ENCODE measurements at places on chromosomes 2 and 18. TPM values are rescaled to one million over a fixed set of nuclear protein-coding genes. Genes with fewer than 3 reads are reported as not detected.

DNA sequence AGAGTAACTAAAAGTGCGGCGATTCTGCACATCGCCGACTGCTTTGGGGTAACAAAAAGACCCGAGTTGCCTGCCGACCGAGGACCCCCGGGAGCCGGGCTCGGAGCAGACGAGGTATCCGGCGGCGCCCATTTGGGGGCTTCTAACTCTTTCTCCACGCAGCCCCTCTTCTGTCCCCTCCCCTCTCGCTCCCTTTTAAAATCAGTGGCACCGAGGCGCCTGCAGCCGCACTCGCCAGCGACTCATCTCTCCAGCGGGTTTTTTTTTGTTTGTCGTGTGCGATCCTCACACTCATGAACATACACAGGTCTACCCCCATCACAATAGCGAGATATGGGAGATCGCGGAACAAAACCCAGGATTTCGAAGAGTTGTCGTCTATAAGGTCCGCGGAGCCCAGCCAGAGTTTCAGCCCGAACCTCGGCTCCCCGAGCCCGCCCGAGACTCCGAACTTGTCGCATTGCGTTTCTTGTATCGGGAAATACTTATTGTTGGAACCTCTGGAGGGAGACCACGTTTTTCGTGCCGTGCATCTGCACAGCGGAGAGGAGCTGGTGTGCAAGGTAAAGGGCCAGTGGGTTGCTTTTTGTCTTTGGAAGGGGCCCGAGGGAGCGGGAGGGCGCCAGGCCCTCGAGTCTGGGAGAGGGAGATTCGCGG is 1.4 kb downstream of the TRIB2 start:
- DNase-seq = peak; percentile 36

Gene MEP1B
- 2.6 TPM for total RNA-seq

Gene BMP10
- 0.48 TPM for total RNA-seq

Gene POTEF
- total RNA-seq = 0.48 TPM

Gene REG3A
- 3.6 TPM for total RNA-seq

GRCh38 chr2:237059155-237059875 is 26.4 kb upstream of the COPS8 start:
- DNase-seq = no peak

Gene MSH6
- 38.5 TPM for total RNA-seq

Gene ITGA6
- 107 TPM for total RNA-seq

DNA sequence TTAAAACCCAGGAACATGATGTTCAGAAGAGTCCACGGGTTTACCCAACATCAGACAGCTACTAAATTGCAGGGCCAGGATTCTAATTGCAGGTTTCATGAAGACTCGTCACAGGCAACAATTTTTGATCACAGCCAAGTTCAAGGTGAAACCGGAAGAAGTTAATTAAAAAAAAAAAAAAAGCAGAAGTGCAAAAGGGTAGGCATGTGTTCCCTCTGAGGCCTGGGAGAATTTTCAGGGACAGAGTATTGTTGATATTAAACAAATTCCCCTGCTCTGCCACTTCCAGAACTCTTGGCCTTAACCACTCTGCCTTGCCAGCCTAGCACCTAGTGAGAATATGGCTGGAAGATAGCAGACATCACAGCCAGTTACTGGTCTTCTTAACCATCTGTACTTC is 99.4 kb upstream of the TRIB2 start:
- DNase-seq = no peak

Gene CFAP221
- 20.7 TPM for total RNA-seq

DNA sequence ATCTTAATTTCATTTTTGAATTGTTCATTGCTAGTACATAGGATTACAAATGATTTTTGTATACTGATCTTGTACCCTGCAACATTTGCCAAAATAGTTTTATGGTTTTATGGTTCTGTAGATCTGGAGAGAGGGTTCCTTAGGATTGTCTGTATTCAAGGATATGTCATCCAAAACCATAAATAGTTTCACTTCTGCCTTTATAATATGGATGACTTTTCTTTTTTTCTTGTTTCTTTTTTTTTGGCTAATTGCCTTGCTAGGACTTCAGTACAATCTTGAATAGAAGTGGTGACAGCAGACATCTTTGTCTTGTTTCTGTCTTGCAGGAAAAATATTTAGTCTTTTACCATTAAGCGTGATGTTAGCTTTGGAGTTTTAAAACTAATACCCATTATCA is 383.9 kb upstream of the HS6ST1 start:
- no peak for DNase-seq

DNA sequence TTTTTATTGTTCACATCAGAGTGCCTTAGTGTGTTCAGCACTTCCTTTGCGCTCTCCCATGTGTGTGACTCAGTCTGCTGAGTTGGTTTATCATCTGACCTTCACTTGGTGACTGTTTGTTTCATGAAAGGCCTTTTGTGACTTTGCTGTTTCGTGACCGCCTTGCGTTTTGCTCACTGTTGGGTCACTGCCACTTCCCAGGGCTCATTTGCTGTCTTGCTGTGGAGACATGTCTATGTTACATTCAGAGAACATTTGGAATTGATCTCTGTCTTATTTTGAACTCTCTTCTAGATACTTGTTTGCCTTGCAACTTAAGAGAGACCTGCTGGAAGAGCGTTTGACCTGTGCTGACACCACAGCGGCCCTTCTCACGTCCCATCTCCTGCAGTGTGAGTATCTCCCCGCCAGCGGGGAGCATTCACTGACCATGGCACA is 54.7 kb downstream of the FARP2 start:
- no peak for DNase-seq

Gene SGPP2
- 1.2 TPM for total RNA-seq

GRCh38 chr18:32326450-32327308 is 136.8 kb downstream of the MEP1B start:
- DNase-seq = peak; percentile 25

Gene COL4A4
- 0.72 TPM for total RNA-seq

- DNase-seq = no peak
These were observed 107.1 kb upstream of the ST3GAL5 start for GRCh38 chr2:85995648-85996529.

DNA sequence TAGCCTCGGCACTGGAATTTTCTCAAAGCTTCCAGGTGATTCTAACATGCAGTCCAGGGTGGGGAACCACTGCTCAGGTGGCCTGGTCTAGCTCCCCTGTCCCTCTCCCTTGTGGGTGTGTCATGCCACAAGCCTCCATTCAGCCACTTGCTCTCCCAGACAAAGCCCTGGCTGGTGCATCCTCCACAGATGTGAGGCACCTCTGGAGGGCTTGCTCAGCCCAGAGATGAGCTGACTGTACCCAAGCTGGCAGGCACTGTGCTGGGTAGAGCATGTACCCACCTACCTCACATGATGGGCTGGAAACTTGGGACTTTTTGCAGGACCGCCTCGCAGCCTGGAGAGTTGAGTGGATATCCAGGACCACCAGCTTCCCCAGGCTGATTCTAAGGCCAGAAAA is 88.1 kb downstream of the ZBTB7C start:
- no peak for DNase-seq

Gene GPR45
- not detected for total RNA-seq

Gene IL36A
- total RNA-seq = not detected

Gene RMDN2
- 31.8 TPM for total RNA-seq

Gene FRZB
- 3.9 TPM for total RNA-seq

Gene SMYD1
- total RNA-seq = 0.72 TPM

DNA sequence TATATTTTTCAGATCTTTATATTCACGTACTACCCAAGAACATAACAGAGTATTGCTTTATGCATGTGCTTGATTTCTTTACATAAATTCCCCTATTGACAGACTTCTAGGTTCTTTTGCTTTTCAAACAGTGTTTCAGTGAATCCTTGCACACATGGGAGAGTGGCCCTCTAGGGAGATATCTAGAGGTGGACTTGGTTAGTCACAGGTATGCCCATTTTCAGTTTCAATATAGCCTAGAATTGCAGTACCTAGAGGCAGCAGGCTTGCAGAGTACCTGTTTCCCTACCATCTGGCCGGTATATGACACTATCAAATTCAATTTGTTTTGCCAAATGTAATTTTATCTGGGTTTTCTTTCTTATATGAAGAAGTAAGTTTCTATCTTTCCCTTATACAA is 36.8 kb downstream of the EML6 start:
- no peak for DNase-seq

Gene RBBP8
- 27.4 TPM for total RNA-seq

DNA sequence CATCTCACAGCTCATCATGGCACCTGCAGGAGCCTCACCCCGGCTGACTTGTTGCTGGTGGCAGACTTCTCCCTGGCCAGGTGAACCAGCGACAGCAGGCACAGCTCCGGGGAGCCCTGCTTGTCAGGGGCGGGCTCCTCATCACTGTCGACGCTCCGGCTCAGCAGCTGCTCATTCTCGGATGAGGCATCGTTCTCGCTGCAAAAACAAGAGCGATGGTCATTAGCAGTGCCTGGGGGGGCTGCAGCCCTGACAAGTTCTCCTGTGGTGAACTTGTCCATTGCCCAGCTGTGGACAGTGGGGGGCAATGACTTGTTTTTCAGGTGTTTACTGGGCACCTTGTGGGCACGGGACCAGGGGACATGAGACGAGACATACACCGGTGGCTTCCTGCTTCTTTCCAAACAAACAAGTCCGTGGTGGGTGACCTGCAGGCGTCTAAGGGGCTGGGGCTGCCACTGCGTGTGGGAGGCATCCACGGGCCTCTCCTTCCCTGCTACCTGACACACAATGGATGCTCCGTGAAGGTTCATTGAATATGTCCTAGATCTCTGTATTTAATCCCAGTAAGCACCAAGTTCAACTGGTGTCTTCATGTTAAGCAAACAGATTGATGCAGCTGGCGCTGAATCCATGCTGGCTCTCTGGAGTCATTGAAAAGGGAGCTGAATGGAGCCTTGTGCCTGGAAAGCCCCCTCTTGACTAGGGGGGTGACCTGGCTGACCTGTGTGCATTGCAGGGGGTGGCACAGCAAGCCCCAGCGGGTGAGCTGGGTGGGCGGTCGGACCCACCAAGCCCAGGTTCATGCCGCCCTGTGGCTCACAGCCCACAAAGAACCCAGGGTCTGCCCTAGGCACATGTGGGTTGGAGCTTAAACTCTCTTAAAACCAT is 81.0 kb downstream of the EDAR start:
- DNase-seq = no peak

DNA sequence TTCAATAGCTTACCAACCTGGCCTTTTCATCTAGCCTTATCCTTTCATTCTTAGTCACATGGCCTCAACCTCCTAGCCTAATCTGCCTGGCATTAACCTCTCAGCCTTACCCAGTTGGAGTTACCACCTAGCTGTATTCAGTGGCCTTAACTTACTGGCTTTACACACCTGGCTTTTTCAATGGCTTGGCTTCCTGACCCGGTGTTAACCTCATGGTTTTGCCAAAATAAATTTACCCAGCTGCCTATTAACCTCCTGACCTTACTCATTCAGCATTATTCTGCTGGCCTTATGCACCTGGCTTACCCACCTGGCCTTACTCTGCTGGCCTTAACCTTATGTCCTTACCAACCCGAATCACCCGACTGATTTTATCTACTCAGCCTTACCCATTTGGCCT is 135.5 kb upstream of the ZSWIM2 start:
- no peak for DNase-seq

DNA sequence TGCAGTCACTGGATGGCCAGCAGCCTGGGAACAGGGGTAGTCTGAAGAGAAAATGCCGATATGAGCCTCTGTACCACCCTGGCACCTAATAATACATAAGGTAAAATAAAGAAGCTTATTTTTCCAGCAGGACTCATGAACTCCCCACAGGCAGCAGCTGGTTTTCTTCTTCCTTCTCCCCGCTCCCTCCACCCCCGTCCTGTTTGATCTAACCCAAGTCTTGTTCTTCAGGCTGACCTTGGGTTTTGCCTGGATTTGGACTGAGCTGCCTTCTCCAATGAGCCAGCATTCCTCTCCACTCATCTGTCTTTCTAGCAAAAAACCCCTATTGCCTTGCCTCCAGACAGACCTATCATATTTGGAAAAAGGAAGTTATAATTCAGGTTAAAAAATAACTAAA is 111.8 kb downstream of the CELF4 start:
- DNase-seq = peak; percentile 96

- no peak for DNase-seq
These were observed 116.5 kb downstream of the GALR1 start for GRCh38 chr18:77366067-77366719.

GRCh38 chr2:62473246-62473827 is 32.7 kb downstream of the TMEM17 start:
- no peak for DNase-seq

DNA sequence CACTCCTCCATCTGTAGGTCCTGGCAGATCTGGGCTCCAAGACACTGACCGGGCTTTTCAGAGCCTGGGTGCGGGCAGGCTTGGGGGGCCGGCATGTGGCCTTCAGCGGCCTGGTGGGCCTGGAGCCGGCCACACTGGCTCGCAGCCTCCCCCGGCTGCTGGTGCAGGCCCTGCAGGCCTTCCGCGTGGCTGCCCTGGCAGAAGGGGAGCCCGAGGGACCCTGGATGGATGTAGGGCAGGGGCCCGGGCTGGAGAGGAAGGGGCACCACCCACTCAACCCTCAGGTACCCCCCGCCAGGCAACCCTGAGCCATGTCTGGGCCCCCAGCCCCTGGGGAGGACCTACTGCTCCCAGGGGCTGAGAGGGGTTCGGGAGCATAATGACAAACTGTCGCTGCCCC is 761 bp upstream of the CHRND start:
- DNase-seq = no peak

Gene UNC80
- total RNA-seq = 4.6 TPM

DNA sequence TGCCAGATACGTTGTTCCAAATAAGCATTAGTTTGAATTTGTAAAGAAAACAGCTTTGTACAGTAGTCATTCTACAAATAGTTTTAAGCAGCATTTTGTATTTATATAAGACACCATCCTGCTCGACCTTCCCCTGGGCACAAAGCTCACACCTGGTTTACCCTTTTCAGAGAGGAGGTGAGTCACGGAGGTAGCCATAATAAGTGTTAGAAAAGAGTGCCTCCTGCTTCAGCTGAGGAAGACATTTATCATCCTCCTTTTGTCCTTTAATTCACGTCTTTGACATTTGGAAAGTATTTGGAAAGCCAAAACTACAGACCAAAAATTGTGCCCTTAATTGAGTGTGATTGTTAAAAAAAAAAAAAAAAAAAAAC is 6.8 kb downstream of the RAB12 start:
- no peak for DNase-seq

DNA sequence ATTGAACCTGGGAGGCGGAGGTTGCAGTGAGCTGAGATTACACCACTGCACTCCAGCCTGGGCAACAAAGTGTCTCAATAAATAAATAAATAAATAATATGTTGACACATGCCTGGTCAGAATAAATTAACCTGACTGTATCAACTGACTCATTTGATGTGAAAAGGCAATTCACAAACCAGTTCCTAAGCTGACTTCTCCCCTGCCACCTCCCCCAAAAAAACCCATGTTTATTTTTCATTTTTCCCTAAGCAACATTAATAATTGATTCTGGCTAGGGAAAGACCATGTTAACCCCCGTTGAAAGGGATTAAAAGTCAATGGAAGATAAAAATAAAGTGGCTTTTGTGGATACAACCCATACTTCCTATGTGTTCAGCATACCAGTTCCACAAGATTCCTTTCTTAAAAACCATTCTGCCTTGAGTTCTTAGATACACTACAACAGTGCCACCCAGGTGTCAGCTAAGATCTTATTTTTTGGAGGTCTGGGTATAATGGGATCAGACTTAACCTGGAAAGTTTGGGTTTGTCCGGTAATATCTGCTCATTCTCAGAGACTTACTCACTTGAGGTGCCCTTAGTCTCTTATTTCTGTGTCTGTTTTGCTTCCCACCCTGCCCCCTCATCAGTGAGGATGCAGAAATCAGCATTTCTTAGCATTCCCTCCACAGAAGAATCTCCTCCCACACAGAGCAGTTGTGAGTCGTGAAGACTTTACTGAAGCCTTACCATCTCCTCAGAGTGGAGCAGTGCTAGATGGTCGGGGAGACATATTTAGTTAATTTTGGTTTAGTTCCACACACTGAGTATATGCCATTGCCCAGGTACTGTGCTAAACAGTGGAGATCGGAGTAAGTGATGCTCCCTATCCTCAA is 10.1 kb upstream of the MCFD2 start:
- no peak for DNase-seq
